Stimulated activated CD8-positive, alpha-beta memory T cell treated with anti-CD3 and anti-CD28 coated beads, Interleukin-15, amount 100 ng/mL, for 48 hours (primary cell): ENCODE measurements at places on chromosomes 6 and 20.
A peak's percentile ranks its signal among the peaks of the same experiment; 100 is the strongest.

GRCh38 chr6:156777577-156778453 is 637 bp downstream of the ARID1B start:
- DNase-seq, result peak; percentile 34

- DNase-seq, result no peak
These were observed 46.5 kb upstream of the RIPOR2 start for GRCh38 chr6:24982231-24982630.

GRCh38 chr6:68758559-68758958 is 123.5 kb downstream of the ADGRB3 start:
- DNase-seq, result no peak

GRCh38 chr6:17059850-17060249 is 42.0 kb upstream of the STMND1 start:
- no peak for DNase-seq

DNA sequence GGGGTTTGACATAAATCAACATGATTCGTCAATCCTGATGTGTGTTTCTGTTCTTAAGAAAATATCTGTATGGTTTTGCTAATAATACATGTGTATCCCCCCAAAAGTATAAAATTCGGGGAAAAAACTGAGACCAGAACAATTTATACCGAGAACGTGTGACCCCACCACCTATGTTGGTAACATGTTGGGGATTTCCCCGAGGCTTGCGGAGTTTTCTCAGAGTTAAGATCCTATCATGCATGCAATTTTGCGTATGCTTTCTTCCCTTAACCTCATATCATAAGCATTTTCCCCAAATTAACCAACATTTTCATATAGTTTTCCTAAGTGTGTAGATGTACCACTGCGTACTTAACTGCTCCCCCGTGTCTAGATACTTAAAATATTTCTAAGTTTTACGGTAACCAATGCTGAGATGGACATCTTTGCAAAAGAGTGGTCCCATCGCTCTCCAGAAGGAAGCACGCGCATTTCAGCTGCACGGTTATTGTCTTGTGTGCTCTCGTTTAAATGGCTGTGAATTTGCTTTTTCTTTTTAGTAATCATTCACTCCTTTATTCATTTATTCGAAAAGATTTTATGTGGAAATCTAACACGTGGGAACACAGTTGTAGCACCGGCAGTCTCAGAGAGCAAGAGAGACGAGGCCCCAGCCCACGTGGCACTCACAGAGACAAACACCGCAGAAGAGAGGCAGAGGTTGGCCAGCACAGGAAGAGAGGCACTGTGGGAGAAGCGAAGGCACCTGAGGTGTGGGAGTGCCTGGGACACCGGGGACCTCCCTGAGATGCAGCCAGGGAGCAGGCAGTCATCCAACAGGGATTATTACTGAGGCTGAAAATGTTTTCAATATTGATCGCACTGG is 13.2 kb upstream of the IRF4 start:
- DNase-seq, result no peak

- DNase-seq, result no peak
These were observed 384.4 kb upstream of the IRAK1BP1 start for GRCh38 chr6:78482801-78483552.

GRCh38 chr6:35508027-35508426 is 4.7 kb downstream of the TULP1 start:
- DNase-seq, result no peak

DNA sequence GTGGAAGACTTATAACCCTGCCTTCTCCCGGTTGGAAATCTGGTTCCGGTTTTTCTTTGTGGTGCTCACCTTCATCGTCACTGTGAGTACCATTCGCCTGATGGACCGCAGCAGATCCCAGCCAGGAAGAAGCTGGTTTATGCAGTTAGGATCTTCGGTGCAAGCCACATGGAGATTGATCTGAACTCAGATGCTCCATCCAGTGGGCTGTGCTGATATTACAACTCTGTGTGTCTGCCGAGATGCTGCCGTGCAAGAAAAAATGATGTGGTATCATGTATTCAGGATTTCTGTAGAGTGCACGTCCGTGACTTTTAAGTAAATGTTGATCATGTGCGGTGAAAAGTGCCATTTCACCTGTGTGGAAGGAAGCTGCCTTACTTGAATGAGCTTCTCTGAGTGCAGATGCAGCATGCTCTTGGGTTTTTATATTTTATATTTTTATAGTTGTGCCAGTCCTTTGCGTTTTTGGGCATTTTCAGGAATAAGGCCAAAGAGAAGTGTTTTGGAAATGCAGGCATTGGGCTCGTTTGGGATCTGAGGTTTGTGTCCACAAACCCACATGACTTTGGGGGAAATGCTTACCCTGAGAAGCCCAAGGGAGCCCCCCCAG is 39.2 kb downstream of the DYNLT1 start:
- no peak for DNase-seq

DNA sequence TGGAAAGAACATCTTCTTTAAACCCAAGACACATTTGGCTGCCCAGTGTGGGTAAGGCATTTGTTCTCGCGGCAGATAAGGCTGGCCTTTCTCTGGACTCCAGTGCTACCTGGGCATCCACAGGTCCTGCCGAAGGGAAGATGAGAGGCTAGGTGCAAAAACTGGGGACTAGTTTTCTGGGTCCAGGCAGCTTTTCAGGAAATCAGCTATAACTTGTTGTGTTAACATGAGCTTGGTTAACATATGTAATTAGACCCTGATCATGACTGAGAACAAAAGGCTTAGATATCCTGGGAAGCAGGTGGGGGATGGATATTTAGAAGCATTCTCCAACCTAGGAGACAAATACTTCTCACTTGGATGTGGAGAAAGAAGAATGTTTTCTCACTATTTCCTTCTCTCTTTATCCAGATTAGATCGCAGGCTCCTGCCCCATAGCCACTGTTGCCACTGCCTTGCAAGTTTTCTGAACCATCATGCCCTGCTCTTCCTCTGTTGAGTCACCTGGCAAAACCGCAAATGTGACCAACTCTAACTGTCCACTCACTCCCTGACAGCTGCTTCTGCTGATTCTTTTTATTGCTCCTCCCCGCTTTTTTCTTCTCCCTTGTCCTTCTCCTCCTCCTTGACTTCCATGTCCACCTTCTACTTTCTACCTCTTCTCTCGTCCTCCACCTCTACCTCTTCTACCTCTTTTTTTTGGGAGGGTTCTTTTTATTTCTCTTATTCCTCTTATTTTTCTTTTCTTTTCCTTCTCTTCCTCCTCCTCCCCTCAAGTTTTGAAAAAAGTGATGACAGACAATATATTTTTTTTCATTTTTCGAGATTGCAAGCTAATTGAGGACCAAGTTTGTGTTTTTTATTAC is 258.1 kb downstream of the UTRN start:
- no peak for DNase-seq

GRCh38 chr6:50902260-50902659 is 83.6 kb downstream of the TFAP2B start:
- DNase-seq, result no peak

DNA sequence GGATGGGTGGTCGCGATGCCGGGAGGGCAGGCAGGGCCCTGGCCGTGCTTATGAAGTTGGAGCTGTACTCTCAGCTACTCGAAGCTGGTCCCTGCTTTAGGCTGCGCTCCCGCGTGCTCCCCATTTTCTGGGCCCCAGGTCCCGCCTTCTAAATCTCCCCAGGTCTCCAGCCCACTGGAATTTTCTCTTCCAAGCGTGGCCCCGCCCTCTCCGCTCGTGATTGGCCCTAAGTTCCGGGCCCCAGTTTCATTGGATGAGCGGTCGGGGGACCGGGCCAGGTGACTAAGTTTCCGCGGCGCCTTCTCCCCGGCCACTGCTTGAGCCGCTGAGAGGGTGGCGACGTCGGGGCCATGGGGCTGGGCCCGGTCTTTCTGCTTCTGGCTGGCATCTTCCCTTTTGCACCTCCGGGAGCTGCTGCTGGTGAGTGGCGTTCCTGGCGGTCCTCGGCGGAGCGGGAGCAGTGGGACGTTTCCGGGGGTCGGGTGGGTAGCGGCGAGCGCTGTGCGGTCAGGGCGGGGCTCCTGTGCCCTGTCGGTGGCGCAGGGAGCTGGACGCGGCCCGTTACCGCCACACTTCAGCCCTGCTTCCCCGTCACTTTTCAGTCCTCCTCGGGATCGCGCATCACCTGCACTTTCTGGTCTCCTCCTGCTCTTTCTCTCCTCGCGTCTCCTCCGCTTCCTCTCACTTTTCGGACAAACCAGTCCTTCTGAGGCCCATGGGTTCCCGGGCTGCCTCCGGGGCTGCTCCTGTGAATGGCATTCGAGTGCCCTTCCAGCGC is at the start of gene MICA:
Gene MICA (plus strand): TSS at position 313 of the 778 bp plus-strand sequence. CDS start 38 bp downstream, at position 351.
- DNase-seq, result peak; percentile 66

- peak; percentile 60 for DNase-seq
These were observed 868 bp downstream of the SAMD10 start for GRCh38 chr20:63978319-63979228.

GRCh38 chr20:4873396-4873795 is 127.9 kb downstream of the SLC23A2 start:
- DNase-seq, result no peak

DNA sequence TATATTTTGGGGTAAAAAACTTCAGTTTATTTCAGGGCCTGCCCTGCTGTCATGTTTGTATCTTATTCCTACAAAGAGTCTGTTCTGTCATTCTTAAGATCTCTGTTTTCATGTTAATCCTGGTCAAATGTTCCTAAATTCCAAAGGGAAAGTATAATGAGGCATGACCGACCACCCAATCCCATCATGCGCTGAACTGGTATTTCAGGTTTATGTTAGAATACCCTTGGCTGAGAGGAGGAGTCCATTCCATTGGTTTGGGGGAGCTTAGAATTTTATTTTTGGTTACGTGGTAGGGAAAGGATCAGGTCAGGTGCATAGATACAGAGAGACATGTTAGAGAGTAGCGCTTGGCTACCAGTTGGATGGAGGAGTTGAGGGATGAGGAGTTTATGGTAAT is 25.7 kb downstream of the CFAP61 start:
- no peak for DNase-seq

DNA sequence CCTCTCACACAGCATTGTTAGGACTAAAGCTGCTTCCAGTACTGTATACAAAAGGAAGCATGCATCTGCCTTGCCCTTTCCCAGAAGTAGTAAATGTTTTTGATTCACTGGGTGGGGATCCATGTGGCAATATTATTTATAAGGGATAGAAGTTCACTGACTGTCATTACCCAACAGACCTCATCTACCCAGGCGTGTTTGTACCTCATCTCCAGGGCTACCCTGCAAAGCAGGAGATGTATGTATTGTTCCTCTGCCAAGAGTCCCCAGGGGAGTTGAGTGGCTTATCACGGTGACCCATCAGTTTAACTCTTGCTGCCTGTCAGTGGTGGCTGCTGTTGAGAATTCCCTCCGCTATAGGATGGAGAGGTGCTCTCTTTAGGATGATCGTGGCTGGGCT is 42.5 kb downstream of the SLC24A3 start:
- no peak for DNase-seq

- DNase-seq, result no peak
These were observed 11.1 kb upstream of the TCF15 start for GRCh38 chr20:621125-621756.

DNA sequence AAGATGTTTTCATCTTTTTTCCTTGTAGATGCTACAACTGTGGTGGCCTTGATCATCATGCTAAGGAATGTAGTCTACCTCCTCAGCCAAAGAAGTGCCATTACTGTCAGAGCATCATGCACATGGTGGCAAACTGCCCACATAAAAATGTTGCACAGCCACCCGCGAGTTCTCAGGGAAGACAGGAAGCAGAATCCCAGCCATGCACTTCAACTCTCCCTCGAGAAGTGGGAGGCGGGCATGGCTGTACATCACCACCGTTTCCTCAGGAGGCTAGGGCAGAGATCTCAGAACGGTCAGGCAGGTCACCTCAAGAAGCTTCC is 101.5 kb downstream of the POPDC3 start:
- DNase-seq, result no peak

- DNase-seq, result no peak
These were observed 295.1 kb downstream of the PHACTR1 start for GRCh38 chr6:13011612-13012146.

DNA sequence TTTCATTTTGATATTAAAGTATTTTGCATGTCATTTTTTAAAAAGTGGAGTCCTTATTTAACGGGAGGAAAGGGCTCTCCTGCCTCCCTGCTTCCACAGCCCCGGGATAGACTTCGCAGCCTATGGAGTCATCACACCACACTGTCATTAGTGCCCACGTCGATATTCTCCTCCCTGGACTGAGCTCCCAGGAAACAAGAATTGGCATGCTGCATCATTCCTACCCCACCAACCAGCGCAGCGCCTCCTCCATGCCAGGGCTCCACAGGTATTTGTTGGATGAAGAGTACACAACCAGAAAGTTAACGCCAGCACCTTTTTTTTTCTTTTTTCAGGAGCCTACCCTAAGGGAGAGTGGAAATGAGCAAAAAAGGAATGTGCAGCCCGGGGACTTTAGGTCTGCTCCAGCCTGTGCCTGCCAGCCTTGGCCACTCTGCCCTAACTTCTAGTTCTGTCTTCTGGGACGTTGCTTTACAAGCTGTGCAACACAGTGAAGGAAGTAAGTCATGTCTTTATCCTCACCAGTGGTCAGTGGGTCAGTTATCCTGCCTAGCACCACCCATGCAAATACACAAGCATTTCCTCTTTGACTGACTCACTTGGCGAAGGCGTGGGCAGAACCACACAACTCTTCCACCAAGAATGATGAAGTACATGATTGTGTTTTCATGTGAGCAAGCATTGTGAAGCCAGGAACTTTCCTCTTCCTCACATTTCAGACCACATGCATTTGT is 180.7 kb upstream of the UST start:
- DNase-seq, result no peak

- no peak for DNase-seq
These were observed 199.4 kb downstream of the WDR27 start for GRCh38 chr6:169502445-169502844.

DNA sequence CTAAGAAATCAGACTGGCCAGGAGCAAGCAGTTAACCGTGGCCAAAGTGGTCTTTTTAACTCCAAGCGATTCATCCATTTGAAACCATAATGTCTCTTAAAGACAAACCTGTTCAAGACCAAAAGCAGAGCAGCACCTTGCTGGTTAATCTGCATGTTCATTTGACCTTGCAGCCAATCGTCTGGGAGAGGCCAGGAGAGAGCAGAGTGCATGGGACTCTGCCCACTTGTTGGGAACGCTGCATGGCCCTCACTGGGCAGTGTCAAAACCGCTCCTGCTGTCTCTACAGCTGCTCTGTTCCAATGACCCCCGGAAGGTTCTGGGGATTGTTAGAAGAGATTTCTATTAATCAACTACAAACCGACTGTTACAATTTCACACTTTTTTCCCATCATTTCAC is 79.6 kb downstream of the OLIG3 start:
- no peak for DNase-seq

DNA sequence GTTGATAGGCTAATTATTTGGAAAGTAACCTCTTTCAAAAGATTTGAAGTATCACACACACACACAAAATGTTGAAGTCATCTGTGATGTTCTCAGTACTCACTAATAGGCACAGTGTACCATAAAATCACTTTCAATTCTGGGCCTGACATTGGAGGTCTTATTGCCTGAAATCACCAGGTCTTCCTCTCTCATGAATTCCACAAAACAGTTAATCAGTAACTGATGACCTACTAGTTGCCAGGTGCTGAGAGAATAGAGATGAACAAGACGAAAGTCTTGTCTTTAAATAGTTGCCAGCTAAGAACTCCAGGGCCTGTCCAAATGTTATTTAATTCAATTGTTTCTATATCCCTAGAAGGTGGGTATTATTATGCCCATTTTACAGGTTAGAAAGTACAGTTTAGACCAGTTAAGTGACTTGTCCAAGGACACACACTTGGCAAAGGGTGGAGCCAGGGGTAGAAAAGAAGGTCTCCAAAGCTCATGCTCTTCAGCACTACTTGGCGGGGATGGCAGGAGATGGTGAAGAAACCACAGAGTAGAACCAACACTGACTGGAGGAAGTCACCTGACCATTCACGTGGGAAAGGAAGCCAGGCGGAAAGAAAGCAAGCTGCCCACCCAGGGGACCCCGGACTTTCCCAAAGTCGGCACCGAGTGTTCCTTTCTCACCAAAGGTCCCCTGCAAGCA is 116.4 kb downstream of the KIF6 start:
- DNase-seq, result no peak

GRCh38 chr6:126302191-126302590 is 37.7 kb upstream of the CENPW start:
- no peak for DNase-seq
